CD4-positive, alpha-beta T cell treated with Interleukin-21 for 1 hour (primary cell): ENCODE measurements at places on chromosomes 5 and 9.

DNA sequence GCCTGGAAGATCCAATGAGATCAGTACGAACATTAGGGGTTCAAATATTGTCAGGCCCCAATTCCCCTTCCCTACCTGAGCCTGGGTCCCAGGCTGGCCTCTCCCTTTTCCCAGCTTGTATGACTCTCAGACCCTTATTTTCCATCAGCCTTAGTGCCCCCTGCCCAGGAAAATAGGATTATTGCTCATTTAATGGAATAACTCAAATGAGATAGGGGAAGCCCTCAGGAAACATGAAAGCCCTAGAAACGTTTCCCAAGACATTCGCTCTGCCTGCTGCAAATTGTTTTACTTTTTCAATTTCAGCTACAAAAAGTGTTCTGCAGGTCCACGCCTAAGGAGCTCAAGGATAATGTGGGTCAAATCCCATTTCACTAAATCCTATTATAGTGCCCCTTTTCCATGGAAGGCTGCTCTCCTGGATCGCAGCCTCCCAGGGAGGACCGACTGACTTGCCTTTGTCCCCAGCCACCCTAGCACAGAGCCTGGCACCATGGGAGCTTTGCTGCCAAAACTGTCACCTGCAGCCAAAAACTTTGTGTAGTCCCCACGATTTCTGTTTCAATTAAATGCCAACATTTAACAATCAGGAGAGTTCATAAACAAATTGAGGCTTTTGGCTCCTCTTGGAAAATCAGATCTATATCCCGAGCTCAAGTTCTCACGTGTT is 46.9 kb downstream of the THOC3 start:
- no peak for DNase-seq

DNA sequence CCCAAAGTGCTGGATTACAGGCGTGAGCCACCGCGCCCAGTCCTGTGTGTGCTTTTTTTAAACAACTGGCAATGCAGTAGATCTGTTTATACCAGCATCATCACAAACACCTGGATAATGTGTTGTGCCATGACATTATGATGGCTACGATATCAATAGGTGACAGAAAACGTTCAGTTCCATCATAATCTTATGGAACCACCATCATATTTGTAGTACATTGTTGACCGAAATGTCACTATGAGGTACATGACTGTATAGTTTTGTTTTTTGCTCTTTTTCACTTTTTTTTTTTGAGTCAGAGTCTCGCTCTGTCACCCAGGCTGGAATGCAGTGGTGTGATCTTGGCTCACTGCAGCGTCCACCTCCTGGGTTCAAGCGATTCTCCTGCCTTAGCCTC is 24.4 kb downstream of the ANKRD55 start:
- no peak for DNase-seq

- no peak for DNase-seq
Observed at GRCh38 chr5:6626508-6626907, 6.3 kb downstream of the NSUN2 start.

GRCh38 chr5:109177227-109177626 is 232.5 kb downstream of the PJA2 start:
- DNase-seq, result no peak

DNA sequence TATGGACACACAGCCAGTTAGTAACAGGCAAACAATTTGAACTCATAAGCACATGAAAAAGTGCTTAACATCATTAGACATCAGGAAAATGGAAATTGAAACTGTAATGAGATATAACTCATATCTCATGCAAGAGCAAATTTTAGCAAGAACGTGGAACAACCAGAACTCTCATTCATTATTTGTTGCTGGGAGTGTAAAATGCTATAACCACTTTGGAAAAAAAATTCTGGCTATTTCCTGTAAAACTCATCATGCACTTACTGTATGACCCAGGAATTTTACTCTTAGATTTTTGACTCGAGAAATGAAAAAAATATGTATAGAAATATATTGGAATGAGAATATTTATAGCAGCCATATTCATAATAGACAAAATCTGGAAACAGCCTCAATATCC is 205.7 kb upstream of the PUM3 start:
- no peak for DNase-seq
